ENCODE measurements at places on chromosomes 3 and 15.
A peak's percentile ranks its signal among the peaks of the same experiment; 100 is the strongest.

DNA sequence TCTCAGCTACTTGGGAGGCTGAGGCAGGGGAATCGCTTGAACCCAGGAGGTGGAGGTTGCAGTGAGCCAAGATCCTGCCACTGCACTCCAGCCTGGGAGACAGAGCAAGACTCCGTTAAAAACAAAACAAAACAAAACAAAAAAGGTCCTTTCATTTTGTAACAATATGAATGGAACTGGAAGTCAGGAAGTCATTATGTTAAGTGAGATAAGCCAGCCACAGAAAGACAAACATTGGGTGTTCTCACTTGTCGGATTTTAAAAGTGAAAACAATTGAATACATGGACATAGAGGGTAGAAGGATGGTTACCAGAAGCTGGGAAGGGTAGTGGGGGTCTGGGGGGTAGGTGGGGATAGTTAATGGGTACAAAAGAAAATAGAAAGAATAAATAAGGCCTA is 12.5 kb upstream of the B3GALNT1 start:
- DNase-seq: no peak

DNA sequence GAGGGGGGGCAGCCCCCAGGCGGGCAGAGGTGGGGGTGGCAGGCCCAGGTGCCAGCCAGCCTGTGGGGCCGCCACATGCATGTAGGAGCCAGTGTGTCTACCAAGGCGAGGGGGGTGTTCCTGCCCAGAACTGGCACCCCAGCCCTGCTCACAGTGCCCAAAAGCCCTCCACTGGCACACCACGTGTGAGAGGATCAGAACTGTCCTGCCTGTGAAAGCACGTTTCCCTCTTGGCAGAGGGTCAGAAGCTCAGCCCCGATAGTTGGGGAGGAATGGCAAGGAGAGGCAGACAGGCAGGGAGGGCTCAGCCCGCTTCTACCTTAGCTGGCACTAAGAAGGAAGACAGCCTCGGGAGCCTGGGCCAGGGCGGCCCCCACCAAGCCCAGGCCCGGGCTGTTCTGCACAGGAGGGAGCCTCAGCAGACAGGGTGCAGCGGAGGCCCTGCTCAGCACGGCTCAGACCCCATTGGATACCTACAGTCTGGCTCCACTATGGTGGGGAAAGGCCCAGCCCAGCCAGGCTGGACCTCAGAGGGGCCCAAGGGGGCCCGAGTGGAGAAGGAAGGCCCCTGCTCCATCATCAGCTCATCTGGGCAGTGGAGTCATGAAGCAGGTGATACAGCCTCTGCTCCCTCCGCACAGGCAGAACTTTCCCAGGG is 84.8 kb upstream of the LINGO1 start:
- DNase-seq: no peak

DNA sequence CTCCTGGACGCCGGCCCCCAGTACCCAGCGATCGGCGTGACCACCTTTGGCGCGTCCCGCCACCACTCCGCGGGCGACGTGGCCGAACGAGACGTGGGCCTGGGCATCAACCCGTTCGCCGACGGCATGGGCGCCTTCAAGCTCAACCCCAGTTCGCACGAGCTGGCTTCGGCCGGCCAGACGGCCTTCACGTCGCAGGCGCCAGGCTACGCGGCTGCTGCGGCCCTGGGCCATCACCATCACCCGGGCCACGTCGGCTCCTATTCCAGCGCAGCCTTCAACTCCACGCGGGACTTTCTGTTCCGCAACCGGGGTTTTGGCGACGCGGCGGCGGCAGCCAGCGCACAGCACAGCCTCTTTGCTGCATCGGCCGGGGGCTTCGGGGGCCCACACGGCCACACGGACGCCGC is 956 bp downstream of the ZIC1 start:
- no peak for DNase-seq

- DNase-seq: no peak
Observed at GRCh38 chr3:15649858-15650257, 48.3 kb downstream of the BTD start.

DNA sequence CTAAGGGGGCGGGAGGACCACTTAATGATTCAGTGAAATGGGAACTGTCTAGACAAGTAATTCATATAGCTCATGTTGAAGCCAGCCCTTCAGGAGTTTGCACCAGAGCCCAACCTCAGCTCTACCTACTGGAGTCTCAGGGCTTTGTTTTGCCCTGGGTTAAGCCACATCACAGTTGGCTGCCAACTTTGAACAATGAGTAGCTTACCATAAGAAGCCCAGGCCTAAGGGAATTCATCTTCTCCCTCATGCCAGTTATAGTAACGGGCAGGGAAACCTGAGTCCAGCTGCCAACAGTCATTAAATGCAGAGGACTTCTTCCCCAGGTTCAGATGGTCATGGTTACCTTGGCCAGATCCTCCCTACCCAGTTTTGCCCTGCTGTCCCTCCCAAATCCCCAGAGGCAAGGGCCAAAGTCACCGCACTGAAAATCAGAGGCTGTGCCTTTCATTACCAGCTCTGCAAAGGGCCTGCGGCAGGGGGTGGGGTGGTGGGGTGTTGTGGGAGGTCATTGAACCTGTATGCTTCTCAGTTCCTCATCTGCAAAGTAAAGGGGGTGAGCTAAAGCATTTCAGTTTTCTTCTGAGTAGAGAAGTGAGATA is 302.2 kb upstream of the NR2E3 start:
- DNase-seq: no peak

- DNase-seq: peak; percentile 18
Observed at GRCh38 chr3:193693774-193694173, 100.8 kb downstream of the OPA1 start.

DNA sequence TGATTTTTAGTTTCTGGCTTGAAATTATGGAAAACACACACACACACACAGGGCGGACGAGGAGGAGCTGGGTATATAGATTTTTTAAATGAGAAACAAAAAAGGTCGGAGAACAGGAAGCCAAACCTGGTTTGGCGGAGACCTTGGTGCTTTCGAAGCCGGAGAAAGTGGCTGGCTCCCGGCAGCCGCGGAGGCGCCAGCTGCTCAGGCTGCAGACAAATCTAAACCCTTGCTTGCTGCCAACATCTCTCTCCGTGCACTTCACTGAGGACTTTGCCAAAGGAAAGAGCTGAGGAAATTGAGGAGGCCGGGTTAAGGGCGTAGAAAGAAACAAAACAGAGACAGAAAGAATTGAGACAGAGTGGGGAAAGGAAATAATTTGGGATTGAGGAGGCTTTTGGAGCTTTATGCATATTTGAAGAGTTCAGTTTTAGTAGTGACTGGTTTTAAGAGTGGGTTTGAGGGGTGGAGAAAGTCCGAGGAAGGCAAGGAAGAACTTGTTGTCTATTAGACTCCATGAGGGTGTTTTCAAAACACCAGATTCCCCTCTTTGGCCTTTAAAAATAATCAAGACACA is 2.2 kb downstream of the ZIC1 start:
- DNase-seq: no peak

DNA sequence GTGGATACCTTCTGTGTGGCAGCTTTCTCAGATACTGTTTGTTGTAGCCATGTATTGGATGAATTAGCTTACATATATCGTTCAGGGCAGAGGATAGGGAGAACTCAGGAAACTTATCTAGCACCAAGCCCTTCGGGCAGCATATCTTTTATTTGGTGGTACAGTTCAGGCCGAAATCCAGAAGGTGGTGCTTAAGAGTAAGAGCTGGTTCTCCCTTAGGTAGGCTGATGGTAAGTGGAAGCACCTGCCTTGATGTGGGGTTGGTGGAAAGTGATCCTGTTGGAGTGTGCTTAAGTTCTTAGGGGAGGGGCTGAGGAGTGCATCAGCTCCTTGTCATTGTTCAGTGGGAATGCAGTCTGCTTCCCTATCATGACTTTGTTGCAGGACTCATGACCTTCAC is 187.5 kb downstream of the DOCK3 start:
- no peak for DNase-seq

- DNase-seq: no peak
Observed at GRCh38 chr3:67715971-67716370, 61.6 kb upstream of the SUCLG2 start.

- no peak for DNase-seq
Observed at GRCh38 chr3:25292595-25292994, 135.5 kb upstream of the RARB start.

DNA sequence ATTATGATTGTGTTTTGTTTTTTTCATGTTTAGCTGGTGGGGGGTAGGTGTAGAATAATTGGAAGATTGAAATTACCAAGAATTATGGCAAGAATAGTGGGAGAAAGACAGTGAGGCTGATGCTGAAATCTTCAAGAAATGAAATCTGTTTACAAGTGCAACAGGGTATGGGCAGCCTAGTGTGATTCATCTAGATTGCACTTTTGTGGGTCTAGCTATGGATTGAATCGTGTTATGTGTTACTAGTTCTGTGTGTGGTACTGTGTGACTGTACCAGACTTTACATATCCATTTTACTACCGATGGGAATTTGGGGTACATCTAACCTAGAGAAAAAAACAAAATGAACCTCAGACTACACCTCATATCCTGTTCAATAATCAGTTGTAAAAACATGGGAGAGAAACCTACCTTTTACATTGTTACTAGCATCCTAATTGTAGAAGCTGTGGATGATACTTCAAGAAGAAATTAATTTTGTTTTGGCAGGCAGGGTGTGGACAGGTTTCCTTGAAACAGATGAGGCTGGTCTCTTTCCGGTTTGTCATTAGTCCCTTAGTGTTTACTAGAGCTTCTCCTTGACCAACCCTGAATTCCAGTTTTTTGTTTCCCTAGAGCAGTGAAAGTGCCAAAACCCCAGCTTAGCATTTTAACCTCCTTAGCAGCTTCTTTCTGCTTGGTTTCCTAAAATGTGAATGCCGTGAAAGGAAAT is 47.9 kb downstream of the OPA1 start:
- no peak for DNase-seq

- DNase-seq: no peak
Observed at GRCh38 chr3:48684480-48685143, 1.1 kb downstream of the NCKIPSD start.

DNA sequence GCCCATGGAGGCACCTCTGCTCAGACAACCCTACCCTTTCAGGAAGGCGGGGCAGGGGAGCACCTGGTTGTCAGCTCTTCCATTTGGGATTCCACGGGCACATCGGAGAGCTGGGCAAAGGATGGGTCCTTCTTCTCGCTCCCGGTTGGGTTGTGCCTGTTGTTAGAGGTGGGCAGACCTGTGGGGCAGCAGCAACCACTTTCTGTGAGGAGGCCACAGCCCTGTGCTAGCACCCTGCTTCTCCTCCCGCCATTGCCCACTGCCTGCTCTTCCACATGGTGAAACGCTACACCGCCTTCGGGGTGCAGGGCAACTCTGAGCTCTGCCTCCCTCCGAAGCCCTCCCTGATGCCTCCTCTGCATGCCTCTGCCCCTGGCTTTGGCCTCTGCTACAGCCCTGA is 7.0 kb upstream of the HHATL start:
- no peak for DNase-seq

DNA sequence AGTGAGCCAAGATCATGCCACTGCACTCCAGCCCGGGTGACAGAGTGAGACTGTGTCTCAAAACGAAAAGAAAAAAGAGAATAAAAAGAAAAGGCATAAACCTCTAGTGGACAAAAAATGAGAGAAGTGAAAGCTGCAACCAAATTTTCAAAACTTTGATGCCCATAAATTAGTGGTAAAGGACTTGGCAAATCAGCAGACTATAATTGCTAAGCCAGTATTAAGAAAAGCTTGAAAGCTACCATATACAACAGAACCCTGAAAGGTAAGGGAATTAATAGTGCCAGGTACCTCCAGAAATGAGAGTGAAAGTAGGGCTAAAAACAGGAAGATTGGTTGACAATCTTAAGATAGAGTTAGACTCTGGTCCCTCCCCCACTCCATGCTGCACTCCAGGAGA is 32.9 kb upstream of the SLC22A13 start:
- DNase-seq: no peak

GRCh38 chr3:142275856-142276255 is 50.5 kb upstream of the GK5 start:
- DNase-seq: peak; percentile 78

DNA sequence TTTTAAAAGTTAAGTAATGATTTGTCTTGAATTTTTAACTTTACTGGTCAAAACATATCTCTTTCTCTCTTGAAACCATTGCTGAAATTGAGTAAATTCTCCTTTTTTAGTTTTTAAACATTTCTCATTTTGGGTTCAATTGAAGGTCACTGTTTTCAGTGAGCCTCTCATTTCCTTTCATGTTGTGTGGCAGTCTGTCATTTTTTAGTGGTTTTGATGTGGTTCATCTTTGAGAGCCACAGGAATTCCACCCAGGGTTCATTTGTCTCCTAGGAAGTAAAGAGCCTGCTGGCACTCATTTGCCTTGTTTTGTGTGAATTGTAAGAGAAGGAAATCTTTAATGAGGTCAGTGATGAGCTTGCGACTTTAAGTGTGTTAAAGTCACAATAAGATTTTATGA is 10.4 kb downstream of the CLDN11 start:
- DNase-seq: no peak

DNA sequence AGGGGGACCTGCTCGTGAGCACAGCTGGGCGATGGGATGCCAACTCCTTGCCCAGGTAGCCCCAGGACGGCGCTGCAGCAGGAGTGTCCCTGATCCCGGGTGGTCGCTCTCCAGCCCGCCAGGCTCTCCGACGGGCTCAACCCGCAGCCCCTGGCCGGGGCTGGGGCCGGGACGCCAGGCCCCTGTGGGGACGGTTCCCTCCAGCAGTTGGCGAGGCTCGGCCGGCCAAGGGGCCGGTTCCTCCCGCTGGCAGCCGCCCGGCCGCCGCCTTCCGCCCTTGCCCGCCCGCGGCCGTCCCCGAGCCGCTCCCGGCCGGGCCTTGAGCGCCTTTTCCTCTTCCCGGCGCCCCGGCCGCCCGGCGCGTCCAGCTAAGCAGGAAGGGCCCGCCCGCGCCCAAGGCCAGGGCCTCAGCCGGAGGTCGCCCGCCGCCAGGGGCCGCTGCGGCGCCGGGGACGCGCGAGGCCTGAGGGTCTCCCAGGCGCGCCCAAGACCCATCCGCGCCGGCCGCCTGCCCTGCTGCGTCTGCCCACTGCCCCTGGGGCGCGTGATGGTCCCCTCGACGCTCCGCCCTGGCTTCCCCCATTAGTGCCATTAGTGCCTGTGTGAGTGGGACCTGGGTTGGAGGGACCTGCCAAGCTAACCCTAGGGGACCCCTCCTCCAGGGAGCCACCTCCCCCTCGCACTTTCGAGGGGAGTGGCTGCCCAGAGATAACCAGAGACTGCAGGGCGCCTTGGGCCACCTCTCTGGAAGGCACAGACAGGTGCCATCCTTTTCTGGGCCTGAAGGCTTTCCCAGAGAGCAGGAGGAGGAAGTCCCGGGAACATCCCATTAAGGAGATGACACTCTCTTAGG is 106.4 kb downstream of the FBLN2 start:
- no peak for DNase-seq

DNA sequence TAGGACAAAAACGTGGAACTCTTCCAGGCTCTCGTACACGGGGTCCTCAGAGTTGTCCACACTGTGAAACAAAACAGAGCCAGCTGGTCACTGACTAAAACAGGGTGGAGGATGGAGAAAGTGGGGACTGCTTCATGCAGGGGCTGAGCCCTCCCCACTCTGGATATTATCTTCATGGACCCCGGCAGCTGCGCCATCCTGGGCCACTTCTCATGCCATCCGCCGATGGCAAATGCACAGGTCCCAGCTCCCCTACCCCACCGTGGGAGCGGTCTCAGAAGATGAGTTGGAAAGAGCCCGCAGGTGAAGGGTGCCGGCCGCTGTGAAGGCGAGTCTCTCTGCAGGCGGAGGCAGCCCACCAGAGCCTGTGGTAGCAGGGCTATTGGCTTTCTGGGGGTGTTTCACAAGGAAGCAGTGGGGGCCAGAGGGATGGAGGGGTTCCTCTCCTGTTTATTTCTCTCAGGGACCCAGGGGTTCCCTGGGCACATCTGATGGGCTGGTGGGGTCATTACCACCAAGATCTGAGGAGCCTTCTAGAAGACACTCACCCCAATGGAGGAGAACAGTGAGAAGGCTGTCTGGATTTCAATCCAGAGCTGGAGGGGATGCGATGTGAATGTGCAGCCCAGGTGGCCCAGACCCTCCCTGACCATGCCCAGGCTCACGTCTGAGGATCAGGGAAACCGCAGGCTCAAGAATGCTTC is 177.3 kb downstream of the KLF13 start:
- no peak for DNase-seq

Data from SIG-M5 (cell line).